ENCODE measurements at places on chromosomes 2 and 18.
A peak's percentile ranks its signal among the peaks of the same experiment; 100 is the strongest.

DNA sequence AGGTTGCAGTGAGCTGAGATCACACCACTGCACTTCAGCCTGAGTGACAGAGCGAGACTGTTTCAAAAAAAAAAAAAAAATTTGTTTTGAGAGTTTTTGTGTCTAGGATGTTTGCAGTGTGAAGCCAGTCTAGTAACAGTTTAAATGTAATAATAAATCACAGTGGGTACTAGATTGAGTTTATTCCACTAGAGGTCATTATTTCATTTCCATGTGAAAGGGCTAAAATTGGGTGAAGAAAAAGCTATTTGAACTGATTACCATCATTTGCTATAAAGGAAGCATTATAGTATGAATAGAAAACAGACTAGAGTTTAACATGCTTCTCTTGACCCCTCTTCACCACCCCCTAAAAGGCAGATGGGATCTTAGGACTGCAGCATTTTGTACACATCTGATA lies 20.3 kb downstream of the SNRPD1 start:
- no peak for DNase-seq

DNA sequence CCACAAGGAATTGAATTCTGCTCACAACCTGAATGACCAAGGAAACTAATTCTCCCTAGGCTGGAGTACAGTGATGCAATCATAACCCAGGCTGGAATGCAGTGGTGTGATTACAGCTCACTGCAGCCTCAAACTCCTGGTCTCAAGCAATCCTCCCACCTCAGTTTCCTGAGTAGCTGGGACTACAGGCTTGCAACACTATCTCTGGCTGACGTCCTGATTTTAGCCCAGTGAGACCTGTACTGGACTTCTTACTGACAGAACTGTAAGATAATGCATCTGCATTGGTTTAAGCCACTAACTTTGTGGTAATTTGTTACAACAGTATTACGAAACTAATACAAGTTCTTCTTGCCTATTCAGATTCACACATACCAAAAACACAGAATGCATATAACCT lies 9.5 kb upstream of the KDSR start:
- no peak for DNase-seq

DNA sequence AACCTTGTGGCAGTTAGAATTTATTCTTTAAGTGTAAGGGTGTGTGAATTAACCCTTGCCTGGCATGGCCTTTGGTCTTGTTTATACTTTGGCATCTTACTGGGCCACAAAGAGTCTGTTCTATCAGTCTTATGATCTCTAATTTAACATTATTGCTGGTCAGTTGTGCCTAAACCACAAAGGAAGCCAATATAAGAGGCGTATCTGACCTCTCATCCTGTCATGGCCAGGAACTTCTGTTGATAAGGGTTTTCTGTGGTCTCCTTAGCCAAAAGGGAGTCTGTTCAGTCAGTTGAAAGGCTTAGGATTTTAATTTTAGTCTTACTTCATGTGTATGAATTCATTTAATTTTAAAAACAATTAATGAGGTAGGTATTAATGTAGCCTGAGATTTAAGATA lies 127.2 kb downstream of the LRRTM4 start:
- no peak for DNase-seq

- DNase-seq = no peak
These were observed 255.2 kb downstream of the LPIN1 start for GRCh38 chr2:12001621-12002020.

GRCh38 chr2:200797242-200797770 lies 14.4 kb upstream of the BZW1 start:
- no peak for DNase-seq

DNA sequence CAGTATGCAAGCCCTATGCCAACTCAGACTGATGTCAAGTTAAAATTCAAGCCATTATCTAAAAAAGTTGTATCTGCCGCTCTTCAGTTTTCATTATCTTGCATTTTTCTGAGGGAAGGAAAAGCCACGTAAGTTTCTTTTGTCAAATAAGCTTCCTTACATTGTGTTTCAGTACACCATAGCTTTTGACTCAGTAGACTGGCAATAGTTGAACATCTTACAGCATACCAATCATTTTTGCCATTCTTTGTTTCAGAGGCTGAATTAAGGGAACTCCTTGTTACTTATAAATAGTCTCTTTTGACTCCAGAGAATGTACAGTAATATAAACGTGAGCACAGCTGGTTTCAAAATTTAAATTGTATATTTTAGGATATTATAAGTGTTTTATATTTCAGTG lies 120.6 kb downstream of the EHBP1 start:
- peak; percentile 30 for DNase-seq

GRCh38 chr2:159381574-159381973 lies 95.1 kb upstream of the WDSUB1 start:
- DNase-seq = no peak

- DNase-seq = no peak
These were observed 58.1 kb downstream of the NDUFA10 start for GRCh38 chr2:239966853-239967552.

GRCh38 chr2:164815071-164815793 lies 26.4 kb downstream of the COBLL1 start:
- no peak for DNase-seq

GRCh38 chr2:230226051-230226551 lies 565 bp downstream of the SP140 start:
- DNase-seq = no peak

DNA sequence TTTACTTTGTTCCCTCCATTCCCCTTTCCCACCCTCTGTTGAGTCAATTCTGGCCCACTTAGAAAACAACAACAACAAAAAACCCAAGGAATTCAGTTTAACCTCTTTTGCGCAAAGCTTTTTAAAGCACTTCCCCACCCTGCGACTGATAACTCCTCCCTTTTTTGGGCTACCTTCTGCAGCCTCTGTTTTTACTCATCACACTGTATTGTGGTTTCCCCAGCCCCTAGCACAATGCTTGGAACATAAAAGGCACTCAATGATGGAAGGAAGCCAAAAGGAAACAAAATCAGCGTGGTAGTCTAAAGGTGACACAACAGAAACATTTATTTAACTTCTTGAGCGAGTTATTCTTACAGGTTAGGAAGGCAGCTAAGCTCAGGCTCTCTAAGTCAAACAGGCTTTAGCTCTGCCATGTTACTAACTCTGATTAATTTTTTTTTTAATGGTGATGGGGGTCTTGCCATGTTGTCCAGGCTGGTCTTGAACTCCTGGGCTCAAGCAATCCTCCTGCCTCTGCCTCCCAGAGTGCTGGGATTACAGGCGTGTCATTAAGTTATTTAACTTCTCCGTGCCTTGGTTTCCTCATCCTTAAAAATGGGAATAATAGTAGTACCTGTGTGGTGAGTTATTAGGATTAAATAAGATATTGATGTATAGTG lies 1.3 kb downstream of the CEP68 start:
- no peak for DNase-seq

DNA sequence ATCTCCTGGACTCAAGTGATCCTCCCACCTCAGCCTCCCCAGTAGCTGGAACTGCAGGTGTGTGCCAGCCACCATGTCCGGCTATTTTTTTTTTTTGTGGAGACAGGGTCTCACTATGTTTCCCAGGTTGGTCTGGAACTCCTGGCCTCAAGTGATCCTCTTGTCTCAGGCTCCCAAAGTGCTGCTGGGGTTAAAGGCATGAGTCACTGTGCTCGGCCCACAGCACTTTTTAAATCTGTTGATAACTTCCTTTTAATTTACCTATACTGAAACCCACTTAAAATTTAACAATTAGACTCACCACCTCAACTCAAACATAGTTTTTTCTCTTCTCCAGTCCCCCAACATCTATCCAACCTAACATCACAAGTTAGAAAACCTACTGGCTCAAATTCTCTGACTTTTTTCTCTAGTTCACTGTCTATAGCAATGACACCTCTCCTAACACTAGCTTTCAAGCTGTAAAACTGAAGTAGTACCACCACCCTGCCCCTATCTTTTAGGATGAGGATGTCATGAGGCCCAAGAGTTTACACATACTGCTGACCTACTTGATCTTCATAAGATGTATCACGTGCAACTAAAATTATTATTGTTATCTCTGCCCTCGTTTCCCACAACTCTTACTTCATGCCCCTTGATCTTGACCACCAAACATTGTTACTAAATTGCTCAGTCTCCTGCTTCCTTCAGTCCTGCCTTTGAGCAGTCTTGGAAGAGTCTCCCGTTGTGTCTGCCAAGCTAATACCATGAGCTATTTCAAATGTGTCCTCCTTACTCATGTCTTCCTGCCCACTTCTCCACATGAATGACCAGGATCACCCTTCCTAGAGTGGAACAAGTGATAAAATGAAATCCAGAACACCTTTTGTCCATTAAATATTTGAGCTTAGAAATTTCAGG lies 142.3 kb upstream of the ZFP36L2 start:
- DNase-seq = no peak

- DNase-seq = no peak
These were observed 629.6 kb upstream of the FANCL start for GRCh38 chr2:58870704-58871103.

DNA sequence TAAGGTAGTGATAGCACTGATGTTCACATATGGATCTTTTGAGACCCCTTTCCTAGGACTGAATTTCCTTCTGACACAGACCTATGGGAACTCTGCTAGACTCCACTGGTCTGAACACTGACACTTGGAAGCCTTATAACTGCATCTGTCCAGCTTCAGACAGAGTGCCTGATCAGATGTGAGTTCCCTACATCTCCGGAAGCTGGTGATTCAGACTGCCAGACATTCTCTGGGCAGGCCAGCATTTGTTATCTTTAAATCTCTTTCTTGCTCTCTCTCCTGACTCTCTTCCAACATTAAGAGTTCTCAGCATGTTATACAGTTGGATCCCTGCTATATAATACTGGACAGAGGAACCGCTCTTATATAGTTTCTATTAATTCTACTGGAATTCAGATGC lies 408.5 kb downstream of the ZEB2 start:
- DNase-seq = peak; percentile 46

GRCh38 chr2:168614172-168615018 lies 158.3 kb downstream of the CERS6 start:
- no peak for DNase-seq

- no peak for DNase-seq
These were observed 163.5 kb upstream of the NT5C1B start for GRCh38 chr2:18752667-18753422.

DNA sequence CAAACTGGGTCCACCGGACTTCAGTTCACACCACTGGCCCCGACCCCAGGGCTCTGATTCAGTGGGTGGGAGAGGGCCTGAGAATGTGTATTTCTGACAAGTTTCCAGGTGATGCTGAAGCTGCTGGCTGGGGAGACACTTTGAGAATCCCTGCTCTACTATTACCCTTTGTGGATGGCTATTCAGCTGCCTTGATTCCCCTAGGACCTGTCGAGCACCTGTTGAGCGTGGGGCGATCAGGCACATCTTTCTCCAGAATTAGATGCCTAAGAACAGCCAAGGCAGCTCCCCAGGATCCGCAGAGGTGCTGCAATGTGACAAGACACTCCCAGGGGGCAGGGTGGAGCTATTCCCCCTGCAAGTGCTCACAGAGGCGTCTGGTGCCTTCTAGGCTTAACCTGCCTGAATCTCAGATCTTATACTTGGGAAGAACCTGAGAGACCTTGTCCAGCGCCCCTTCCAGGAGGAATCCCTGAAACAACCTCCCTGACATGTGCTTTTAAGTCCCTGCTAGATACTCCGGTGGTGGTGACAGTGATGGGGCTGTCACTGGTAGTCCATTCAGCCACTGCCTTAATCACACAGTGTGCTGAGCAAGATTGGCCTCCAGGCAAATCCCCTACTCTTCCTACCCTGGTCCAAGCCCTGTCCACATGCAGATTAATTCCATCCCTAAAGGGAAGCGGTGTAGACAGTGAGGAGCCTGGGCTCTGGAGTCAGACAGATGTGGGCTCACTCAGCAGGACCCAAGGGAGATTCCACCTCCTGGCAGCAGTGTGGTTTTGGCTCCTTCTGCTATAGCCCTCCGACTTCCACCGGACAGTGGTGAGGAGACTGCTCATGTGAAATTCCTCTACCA lies 43.4 kb upstream of the OTOF start:
- DNase-seq = peak; percentile 32

- DNase-seq = no peak
These were observed 175.6 kb downstream of the LAMA1 start for GRCh38 chr18:6941996-6942395.

DNA sequence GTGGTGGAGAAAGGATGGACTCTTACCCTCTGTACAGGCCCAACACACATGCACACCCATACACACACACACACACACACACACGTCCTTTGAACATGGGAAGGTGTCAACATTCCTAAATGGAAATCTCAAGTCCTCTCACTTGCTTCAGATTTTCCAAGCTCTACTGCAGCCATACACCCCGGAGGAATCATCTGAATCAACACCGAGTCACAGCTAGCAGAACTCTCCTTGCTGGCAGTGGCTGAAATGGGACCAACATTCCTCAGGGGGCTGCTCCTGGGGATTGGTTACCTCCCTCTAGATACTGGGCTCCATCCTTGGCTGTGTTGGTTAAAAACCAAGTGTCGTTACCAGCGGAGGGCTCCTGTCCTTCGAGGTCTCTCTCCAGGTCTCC lies 112.7 kb downstream of the BCL11A start:
- no peak for DNase-seq

DNA sequence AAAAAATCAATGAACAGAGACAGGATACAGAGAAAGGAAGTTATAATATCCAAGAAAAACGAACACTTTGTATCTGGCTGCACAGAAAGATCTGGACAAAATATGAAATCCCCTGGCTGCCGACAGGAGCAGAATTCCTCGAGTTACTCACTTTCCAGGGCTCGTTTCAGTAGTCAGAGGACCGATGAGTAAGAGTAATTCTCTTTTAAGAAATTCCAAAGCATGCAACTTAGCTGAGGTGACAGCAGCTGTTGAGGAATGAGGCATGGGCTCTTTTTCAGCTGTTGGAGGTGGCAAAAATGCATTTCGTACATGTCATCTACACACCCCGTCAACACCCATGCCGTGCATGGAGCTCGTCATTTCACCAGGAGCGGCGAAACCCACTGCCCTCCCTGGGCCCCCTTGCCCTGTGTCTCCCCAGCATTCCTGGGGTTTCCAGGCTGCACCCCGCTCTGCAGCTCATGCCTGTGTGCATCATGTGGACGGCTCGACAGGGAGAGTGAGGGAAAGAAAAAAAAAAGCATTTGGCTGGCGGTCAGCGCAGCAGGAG lies 210.8 kb upstream of the SMIM21 start:
- peak; percentile 49 for DNase-seq

DNA sequence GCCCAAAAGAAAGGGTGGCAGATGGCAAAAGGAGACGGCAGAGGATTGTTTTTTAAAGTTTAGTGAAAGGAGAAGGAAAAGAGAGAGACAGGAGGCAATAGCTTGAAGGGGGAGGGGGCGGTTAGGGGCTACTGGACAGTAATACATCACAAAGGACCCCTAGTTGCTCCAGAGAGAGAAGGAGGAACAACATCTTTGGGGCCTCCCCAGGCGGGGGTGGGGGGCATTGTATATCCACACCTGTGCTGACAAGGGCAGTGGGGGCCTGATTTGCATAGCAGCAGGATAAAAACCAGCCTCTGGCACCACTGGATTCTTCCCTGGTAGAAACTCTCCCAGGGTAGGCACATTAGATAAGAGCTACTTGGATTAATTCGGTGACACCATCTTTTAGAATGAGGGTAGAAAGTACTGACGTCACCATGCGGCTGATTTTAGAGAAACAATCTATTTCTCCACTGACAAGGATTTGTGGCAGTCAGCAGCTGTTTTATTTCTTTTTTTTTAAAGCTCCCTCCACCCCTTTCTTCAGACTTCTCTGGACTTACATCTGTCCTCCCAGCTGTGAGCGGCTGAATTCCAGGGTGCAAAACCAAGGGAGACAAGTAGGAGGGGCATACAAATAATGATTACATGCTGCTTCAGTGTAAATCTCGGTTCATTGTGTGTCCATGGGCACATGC lies 199.8 kb upstream of the NRP2 start:
- DNase-seq = no peak

All from AG08396 (cell line).